ENCODE measurements at places on chromosomes 16 and 17. TPM values are rescaled to one million over a fixed set of nuclear protein-coding genes. Genes with fewer than 3 reads are reported as not detected.

DNA sequence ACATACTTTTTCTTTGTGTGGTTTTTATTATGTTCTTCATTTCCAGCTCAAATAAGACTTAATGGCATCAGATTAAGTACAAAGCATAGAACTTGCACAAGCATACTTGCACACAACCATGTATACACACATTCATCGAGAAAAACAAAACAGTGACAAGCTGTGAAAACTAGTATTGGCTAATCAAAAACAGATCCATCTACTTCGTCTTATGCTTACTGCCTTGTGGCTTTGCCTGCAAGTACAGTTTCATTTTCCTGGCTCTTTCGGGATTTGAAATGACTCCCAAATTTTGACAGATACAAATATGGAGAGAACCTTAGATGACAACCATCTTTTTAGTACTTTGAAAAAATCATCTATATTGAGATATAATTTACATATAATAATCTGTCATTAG is 338.3 kb downstream of the BCAS3 start:
- DNase-seq: no peak

GRCh38 chr16:79665970-79666369 is 65.4 kb upstream of the MAF start:
- no peak for DNase-seq

DNA sequence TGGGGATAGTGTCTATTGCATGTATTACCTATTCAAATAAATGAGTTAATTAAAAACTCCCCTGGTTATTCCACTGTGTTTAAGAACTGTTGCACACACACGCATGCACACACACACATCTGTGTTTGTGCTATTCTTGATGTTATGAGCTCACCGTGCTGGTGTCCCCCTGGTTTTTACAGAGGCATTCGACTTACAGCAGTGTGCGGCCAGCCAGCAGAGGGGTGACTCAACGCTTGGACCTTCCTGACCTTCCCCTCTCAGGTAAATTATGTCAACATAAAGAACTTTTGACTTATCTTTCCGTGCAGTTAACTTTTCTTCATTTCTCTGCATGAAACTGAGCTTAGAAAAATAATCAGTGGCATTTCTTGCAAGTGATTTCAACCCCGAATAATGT is 214.0 kb downstream of the LGALS9B start:
- DNase-seq: no peak

- no peak for DNase-seq
Observed at GRCh38 chr17:65190467-65191097, 53.4 kb downstream of the RGS9 start.

The GOSR2 gene
- 42.7 TPM for total RNA-seq

DNA sequence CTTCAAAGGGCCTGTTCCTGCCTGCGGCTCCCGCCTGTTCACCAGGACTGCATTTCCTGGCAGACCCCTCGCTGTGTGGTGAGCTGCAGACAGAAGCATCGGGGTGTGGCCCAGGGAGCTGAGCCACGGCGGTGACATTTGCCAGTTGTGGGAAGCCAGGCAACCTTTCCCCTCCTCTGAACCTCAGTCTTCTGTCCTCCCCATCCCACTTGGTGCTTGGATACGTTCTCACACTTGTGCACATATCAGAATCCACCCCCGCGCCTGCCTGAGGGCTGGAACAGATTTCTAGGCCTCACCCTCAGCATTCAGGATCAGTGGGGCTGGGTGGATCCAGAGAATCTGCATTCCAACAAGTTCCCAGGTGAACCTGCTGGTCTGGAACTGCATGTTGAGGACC is 63.5 kb downstream of the CRISPLD2 start:
- DNase-seq: no peak

The SCNN1B gene
- not detected for total RNA-seq

- DNase-seq: no peak
Observed at GRCh38 chr16:88688013-88688778, 1.9 kb upstream of the SNAI3 start.

- no peak for DNase-seq
Observed at GRCh38 chr16:63192980-63193379, 1156.7 kb upstream of the CDH8 start.

DNA sequence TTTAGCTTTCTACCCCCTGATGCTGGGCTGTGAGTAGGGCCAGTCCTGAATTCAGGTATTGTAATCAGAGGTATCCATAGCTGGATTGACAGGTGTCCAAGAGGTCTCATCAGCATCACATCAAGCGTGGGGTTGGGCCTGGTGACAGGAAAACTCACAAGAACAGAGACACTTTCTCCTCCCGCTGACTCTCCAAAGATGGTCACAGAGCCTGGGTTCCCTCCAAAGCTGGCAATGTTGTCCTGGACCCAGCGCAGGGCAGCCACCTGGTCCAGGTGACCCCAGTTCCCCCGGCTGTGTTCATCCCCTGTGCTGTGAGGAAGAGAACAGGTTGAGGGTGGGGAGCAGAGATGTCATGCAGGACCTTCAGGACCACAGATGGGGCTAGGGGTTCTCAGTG is 11.7 kb downstream of the CES1 start:
- no peak for DNase-seq

GRCh38 chr17:17847118-17847689 is 10.4 kb upstream of the SREBF1 start:
- DNase-seq: no peak
